PC-9 (cell line): ENCODE measurements at places on chromosomes 16 and 17. TPM values are rescaled to one million over a fixed set of nuclear protein-coding genes. Genes with fewer than 3 reads are reported as not detected.

PDIA2 gene
- total RNA-seq: not detected in 2 replicates

- DNase-seq: peak; percentile 77
These were observed 1.3 kb upstream of the HIC1 start for GRCh38 chr17:2053380-2054261.

KRTAP2-1 gene
- not detected in 2 replicates for total RNA-seq

COX10 gene
- 16.2 and 22.6 TPM in 2 replicates for total RNA-seq

DNA sequence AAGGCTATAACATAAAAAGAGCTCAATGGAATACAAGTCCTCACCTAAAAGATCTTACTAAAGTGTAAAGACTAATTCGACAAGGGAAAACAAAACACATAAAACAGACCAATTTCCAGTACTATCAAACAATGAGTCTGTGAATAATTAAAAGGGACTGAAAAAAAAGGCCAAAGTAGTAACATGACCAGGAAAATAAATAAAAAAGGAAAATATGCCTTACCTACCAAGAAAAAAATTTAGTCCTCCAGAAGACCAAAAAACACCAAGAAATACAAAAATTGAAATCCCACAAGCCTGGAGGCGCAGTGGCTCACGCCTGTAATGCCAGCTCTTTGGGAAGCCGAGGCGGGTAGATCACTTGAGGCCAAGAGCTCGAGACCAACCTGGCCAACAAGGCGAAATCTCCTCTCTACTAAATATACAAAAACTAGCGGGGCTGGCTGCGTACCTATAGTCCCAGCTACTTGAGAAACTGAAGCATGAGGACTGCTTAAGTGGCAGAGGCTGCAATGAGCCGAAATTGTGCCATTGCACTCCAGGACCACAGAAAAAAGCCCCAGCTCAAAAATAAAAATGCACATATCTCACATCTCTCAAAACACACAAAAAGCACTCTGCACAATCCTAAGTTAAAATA lies 60.8 kb downstream of the TEX14 start:
- DNase-seq: no peak
